Lung (tissue), 17 donors: ENCODE measurements at places on chromosomes 6 and 20. TPM values are rescaled to one million over a fixed set of nuclear protein-coding genes. Genes with fewer than 3 reads are reported as not detected.

The DSP gene
- total RNA-seq: 73.2 TPM

The QRSL1 gene
- total RNA-seq: 14.6 TPM

The CSTF1 gene
- total RNA-seq: 36.1 TPM

The GPSM3 gene
- total RNA-seq: 54.0 TPM

The OPRM1 gene
- total RNA-seq: not detected

The EPPIN gene
- total RNA-seq: 1.3 TPM

The LY6G6C gene
- total RNA-seq: not detected

The LZTS3 gene
- total RNA-seq: 18.6 TPM

The LY6G6D gene
- total RNA-seq: not detected

The SNRPB2 gene
- 36.4 TPM for total RNA-seq

The DLK2 gene
- 2.6 TPM for total RNA-seq

The PTK7 gene
- total RNA-seq: 173 TPM

The OR2H2 gene
- not detected for total RNA-seq

The HLA-DOA gene
- total RNA-seq: 26.4 TPM

The LINC00237 gene
- not detected for total RNA-seq

The PTCRA gene
- 0.37 TPM for total RNA-seq

The CDH4 gene
- total RNA-seq: 2.1 TPM

The MYO6 gene
- total RNA-seq: 100 TPM

The STX11 gene
- total RNA-seq: 45.4 TPM

The SLC35F1 gene
- total RNA-seq: 5.7 TPM

The BTNL2 gene
- total RNA-seq: not detected

The GRM4 gene
- 0.34 TPM for total RNA-seq

The ASIP gene
- not detected for total RNA-seq

The SLCO4A1 gene
- total RNA-seq: 49.6 TPM

The LPA gene
- total RNA-seq: 1.1 TPM

The RSPO4 gene
- 7.4 TPM for total RNA-seq

The DDAH2 gene
- total RNA-seq: 60.3 TPM

The DNPH1 gene
- 32.0 TPM for total RNA-seq

The TRMT6 gene
- 5.5 TPM for total RNA-seq

The SLC25A27 gene
- total RNA-seq: 6.6 TPM

The PSORS1C2 gene
- total RNA-seq: not detected

The PDYN gene
- not detected for total RNA-seq

The DLL1 gene
- total RNA-seq: 16.2 TPM

The VWA7 gene
- total RNA-seq: 4.6 TPM

The DEFB115 gene
- not detected for total RNA-seq

The BNIP5 gene
- 0.06 TPM for total RNA-seq

The KCNQ5 gene
- 0.74 TPM for total RNA-seq

The PSMG4 gene
- 14.0 TPM for total RNA-seq

The UBD gene
- 2.1 TPM for total RNA-seq

The NOX3 gene
- not detected for total RNA-seq

The SMIM8 gene
- 23.2 TPM for total RNA-seq

The TRIM10 gene
- 1.8 TPM for total RNA-seq

The MLN gene
- total RNA-seq: not detected

The HNF4A gene
- 0.67 TPM for total RNA-seq

The PHF3 gene
- total RNA-seq: 38.9 TPM
